ENCODE measurements at places on chromosomes 2 and 18.

DNA sequence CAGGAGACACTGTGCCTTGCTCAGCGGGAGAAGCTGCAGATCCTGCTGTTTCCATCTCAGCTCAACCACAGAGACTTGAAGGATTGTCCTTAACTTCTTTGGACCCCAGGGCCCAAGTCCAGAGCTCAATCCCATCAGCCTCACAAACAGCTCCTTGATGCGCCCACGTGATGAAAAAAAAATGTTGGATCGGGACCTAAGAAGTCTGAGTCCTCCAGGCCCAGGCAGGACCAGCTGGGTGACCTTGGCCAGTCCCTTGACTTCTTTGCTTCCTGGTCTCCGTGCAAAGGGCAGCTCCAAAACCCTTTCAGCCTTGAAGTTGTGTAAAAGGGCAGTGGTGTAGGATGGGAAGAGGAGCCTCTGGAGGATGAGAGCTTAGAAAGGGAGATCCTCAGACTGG is 175.5 kb downstream of the ZFP36L2 start:
- no peak for DNase-seq

GRCh38 chr18:78637442-78638402 is 341.9 kb upstream of the SALL3 start:
- DNase-seq, result no peak

DNA sequence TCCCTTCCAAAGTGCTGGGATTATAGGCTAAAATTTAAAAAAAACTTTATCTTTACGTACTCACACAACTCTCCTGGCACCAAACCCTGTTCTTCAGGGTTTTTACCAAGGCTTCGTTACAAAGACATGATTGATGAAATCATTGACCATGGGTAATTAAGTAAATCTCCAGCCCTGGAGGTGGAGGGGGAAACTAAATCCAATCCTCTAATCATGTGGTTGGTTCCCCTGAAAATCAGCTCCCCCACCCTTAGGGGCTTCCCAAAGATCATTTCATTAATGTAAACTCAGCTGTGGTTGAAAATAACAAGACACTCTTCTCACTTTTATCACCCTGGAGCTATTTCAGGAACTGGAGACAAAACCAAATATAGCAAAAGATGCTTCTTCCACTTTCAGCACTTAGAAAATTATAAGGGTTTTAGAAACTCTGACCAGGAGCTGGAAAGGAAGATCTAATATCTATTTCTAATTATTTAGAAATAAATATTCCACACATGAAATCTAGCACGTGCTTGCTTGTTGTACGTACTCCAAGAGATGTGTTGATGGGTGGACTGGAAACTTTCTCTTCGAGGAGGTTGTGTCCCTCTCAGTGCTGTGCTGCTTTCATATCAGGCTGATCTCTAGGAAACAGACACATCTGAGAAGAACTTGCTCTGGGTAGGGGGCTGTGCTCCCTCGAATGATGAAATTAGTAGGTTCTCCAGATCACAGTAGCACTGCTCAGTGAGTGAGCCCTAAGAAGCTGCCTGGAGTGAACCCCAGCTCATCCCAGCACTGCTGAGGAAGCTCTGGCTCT is 67.2 kb downstream of the SMAD4 start:
- DNase-seq, result no peak

DNA sequence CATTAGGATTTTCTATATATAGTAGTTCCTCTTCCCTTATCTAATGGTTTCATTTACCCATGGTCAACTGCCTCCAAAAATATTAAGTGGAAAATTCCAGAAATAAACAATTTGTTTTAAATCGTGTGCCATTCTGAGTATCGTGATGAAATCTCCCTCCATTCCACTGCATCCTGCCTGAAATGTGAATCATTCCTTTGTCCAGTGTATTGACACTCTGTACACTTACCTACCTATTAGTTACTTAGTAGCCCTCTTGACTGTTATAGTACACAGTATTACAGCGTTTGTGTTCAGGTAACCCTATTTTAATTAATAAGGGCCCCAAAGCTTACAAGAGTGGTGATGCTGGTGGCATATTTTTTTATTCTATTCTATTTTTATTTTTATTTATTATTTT is 26.2 kb downstream of the TAF4B start:
- DNase-seq, result no peak

- DNase-seq, result no peak
Observed at GRCh38 chr2:43105586-43106558, 120.5 kb downstream of the ZFP36L2 start.

DNA sequence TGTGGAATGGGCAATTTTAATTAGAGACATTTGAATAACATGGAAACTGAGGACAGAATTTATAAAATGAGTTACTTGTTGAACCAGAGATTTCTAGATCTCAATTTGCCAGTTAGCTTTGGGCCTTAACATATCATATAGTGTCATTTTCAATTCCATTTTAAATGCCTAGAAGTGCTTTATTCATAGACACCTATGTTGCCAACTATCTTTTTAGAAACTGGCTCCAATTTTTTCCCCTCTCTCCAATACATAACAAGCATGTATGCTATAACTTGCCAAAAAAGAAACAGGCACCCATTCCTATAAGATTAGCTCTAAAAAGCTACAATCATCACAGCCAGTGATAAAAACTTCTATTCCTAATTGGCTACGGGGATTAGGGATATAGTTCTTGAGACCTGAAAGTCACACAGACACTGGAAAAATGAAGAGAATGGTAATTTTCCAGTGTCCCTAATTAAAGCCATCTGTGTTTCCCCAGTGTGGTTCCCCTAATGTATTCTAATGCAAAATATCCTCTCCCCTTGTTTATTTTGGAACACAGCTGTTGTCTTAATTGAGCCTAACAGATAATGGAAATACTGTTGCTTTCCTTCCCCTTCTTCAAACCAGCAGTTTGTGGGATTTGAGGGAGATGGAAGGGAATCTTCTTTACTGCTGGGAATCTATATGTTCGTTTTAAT is 205.5 kb upstream of the FSHR start:
- DNase-seq, result no peak

DNA sequence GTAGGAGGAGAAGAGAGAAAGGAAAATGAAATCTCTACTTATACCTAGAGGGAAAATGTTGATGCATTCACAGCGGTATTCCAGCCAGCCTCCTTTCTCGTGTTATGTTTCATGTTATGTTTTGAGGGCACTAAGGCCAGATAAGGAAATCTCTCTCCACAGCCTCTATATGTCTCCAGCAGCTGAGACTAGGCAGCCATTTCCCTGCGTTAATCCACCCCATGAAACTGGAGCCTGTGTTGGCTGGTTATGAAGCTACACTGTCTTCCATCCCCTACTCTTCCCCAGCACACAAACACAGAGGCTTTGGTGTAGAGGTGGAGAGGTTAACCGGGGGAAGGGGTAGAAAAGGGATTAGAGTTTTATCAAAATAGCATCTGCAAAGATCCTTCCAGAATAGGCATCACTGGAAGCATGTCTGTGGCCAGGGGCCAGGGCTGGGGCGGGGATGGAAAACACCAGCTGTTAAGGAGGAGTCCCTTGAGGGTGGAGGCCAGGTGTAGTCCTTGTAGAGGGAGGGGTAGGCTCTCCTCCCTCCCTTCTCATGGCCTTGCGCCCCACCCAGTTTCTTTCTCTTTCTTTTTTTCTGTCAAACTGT is 100.9 kb upstream of the TNP1 start:
- DNase-seq, result no peak

DNA sequence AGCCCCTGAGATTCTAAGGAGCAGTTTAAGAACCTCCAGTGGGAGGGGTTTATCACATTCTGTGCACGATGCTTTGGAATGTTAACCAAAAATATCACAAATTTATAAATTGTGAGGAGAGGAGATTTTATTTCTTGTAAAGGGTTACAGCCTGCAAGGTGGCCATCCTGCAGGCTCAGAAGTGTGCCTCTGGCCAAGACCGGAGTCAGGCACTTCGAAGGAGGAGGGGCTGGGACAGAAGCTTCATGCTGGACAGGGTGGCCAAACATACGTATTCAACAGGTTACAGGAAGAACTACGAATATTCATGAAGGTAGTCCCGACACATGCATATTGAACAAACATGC is 144.1 kb upstream of the NCK2 start:
- no peak for DNase-seq

DNA sequence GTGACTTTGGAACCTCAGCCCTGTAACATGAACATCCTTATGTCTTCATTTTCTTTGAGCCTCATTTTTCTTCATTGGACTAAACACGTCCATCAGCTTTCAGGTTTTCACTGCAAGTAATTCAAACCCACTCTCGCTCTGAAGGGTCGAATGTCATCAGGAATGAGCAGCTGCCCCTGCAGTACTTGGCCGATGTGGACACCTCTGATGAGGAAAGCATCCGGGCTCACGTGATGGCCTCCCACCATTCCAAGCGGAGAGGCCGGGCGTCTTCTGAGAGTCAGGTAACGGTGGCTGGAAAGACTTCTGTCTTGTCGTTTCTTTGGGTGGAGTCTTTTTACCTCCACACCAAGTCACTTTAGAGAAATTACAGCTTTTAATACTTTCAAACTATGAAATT is 39.1 kb upstream of the PRLH start:
- DNase-seq, result no peak

DNA sequence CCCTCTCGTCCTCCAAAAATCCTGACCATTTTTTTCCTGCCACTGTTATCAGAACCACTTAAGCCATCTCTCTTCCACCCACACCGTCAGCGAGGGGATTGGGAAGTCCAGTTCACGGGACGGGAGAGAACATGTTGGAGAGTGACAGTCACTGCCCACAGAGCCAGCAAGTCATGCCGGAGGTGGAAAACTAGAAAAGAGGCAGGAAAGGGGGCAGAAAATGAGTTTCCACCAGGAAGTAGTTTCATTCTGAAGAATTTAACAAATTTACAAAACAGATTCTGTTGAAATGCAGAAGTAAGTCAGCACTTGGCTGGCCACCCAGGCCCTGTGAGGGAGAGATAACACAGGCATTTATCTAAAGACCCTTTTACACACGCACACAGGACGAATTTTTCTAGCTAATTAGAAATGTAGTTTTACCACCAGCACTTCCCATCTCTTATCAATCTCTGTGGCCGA is 431.3 kb downstream of the TSN start:
- no peak for DNase-seq

DNA sequence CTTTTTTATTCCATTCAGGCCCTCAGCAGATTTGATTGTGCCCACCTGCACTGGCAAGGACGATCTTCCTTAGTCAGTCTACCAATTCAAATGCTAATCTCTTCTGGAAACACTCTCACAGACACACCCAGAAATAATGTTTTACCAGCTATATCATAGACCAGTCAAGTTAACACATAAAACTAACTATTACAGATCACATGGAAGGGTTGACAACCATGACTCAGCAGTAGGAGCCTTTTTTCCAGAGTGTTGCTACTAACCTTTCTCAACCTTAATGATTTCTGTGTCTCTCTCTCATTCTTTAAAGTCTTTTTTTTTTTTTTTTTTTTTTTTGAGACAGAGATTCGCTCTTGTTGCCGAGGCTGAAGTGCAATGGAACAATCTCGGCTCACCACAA is 143.5 kb upstream of the MSH6 start:
- no peak for DNase-seq

DNA sequence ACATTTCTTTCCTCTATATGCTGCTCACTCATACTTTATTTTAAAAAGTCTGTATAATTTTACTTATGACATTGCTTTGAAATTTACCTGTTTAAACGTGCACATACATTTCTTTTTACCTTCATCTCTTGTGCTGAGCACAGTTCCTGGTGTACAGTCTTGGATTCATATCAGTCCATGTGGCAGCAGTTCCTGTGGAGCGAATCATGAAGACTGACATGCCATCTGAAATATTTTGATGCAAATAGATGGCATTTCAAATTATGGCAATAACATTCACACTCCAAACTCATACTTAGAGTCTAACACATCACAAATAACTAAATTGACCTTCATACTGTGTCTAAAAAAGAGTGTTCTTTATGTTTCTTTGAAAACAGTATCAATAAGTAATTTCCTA is 90.3 kb upstream of the CDH2 start:
- no peak for DNase-seq

DNA sequence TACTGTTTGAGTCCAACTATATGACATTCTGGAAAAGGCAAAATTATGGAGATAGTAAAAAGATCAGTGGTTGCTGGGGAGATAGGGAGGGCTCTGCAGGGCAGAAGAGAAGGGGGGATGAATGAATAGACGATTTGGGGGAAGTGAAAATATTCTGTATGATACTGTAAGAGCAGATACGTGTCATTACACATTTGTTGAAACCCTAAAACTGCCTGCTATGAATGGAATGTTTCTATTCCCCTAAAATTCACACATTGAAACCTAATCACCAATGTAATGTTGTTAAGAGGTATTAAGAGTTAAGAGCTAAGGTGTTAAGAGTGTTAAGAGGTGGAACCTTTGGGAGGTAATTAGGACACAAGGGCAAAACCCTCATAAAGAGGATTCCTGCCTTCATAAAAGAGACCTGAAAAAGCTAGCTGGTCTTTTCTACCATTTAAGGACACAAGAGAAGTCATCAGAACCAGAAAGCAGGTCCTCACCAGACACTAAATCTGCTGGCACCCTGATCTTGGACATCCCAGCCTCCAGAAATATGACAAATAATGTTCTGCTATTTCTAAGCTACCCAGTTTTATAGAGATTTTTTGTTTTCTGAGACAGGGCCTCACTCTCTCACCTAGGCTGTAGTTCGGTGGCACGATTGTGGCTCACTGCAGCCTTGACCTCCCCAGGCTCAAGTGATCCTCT is 76.2 kb downstream of the ATAD2B start:
- no peak for DNase-seq

DNA sequence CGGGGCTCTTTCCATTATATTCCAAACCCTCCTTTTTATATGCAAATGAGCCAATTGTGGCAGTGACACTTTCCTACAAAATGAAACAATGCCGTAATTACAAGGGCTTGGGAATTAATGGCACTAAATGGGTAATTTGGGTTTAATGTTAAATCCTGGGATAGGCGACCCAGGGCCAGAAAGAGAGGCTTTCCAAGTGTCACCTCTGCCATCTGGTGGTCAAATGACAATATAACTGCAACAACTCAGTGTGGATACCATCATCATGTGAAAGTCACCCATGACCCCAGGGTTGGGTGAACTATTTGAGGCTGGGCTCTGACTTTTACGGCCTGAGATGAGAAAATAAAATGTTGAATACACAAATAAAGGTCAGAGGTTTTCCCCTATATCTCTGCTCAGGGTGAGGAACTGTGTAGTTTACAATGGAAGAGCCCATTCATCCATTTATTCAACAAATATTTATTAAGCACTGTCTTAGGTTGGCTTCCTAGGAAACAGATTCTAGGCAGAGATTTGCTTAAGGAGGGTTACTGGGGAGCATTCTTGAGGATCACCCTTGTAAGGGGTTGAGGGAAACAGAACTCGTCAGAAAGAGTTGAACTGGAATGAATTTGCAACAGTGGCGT is 13.6 kb upstream of the THADA start:
- DNase-seq, result no peak

GRCh38 chr18:64402636-64403035 is 253.7 kb upstream of the LINC00305 start:
- DNase-seq, result no peak

DNA sequence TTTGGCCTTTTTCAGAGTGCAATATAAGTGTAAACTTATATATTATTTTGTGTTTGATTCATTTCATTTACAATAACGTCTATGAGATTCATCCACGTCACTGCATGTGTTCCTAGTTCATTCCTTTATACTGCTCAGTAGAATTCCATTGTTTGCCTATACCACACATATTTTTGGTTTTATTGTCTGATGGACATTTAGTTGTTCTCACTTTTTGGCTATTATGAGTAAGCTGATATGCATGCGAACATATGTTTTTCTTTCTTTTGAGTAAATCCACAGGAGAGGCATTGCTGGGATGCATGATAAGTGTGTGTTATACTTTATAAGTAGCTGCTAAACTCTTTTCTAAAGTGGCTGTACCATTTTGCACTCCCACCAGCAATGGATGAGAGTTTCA is 314.8 kb upstream of the HS6ST1 start:
- no peak for DNase-seq

- no peak for DNase-seq
Observed at GRCh38 chr2:66576561-66577320, 141.8 kb downstream of the MEIS1 start.
